ENCODE measurements at places on chromosomes 12 and 14.

- DNase-seq = no peak
These were observed 772.5 kb upstream of the ALG10B start for GRCh38 chr12:37543966-37544668.

DNA sequence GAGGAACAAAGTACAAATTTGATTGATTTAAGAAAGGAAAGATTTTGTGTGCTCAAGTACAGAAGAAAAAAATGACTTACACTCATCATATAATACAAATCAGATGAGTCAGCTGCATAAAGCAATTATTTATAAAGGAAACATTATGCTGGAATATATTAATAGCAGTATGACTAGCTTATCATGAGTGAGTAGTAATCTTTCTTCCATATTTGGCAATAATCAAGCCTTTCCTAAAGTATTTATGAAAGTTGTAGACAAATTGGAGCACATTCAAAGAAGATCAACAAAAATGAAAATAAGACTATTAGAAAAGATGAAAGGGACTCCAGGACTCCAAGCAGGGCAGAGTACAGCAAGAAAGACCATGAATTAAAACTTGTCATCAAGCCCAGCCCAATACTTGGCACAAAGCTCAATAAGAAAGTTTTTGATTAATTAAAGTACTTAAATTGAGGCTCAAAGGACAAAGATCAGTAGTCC lies 32.8 kb downstream of the CCER1 start:
- no peak for DNase-seq

- no peak for DNase-seq
These were observed 147.1 kb upstream of the PLEKHA5 start for GRCh38 chr12:18982226-18982949.

DNA sequence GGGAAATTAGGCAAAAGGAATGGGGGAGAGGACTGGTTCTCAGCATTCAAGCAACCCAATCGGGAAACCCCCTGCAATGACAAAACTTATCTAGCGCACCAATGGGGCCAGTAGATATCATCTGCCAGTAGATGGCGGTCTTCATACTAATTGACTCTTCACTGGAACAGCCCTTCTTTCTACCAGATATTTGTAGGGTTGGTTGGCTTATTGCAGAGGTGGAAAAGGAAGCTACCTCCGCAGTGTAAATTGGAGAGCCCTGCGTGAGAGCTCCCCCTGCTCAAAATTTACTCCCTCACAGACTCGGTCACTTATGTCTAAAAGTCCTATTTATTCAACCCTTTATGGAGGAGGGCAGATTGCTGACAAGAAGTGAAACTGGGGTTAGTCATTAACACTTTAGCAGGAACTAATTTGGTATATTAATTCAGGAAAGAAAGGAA lies 166.1 kb upstream of the CCND2 start:
- DNase-seq = peak; percentile 67

DNA sequence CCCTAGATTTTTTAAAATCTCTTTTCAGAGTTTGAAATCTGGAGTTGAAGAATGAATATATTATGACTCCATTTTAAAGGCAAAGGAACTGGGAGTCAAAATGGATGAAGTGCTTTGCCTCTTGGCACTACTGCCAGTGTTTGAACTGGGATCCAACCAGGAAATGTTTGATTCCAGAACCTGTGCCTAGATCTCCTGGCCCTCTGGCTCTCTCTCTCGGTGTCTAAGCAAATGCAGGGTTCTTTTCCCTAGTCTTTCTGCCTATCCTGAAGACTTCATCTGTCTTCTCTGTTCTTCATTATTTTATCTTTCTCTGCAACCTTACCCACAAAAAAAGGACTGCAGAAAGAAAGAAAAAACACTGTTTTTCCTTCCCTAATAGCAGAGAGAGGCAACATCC lies 17.0 kb downstream of the BTG1 start:
- no peak for DNase-seq

GRCh38 chr12:31524791-31525495 lies 66.0 kb downstream of the DENND5B start:
- no peak for DNase-seq

DNA sequence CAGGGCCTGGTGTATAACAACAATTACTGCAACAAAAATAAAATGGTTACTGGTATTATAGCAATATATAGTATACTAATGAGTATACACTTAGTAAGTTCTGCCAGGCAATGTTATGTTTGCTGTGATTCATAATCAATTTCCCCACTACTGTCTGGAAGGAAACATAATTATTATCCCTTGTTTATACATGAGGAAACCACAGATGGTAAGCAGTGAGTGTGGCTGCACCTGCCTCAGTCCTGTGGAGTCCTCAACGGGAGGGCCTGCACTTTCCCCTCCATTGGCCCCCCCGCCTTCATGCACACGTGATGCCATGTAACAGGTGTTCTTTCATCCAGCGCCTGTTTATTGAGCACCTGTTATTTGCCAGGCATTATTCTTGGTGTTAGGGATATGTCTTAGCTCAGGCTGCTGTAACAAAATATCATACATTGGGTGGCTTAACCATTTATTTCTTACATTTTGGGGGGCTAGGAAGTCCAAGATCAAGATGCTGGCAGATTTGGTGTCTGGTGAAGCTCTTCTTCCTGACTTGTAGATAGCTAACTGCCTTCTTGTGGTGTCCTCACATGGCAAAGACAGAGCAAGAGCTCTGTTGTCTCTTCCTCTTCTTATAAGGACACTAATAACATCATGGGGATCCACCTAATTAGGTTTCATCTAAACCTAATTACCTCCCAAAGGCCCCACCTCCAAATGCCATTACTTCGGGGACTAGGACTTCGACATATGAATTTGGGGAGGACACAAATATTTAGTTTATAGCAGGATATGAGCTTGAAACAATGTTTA lies 59.5 kb upstream of the CHGA start:
- DNase-seq = no peak

GRCh38 chr14:89294872-89295271 lies 122.2 kb downstream of the FOXN3 start:
- DNase-seq = no peak

GRCh38 chr14:77221241-77221871 lies 39.8 kb downstream of the TMEM63C start:
- DNase-seq = no peak

DNA sequence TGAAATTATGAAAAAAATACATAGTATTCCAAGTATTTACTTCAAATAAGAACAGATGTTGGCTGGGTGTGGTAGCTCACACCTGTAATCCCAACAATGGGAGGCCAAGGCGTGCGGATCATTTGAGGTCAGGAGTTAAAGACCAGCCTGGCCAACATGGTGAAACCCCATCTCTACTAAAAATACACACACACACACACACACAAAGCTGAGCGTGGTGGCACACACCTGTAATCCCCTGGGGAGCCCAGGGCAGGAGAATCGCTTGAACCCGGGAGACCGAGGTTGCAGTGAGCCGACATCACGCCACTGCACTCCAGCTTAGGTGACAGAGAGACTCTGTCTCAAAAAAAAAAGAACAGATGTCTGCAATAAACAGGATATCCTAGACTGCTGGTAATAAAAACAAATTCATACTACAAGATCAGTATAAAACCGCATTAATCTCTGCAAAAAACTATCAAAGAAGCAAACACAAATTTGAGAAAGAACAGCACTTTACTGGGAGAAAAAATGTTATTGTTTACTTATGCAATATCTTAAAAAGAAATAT lies 23.8 kb downstream of the EEA1 start:
- DNase-seq = no peak

- DNase-seq = no peak
These were observed 80.0 kb upstream of the RGS6 start for GRCh38 chr14:71852181-71852580.

- DNase-seq = no peak
These were observed 13.1 kb upstream of the CARMIL3 start for GRCh38 chr14:24038686-24039085.

GRCh38 chr12:2117541-2117940 lies 64.8 kb downstream of the CACNA1C start:
- no peak for DNase-seq

DNA sequence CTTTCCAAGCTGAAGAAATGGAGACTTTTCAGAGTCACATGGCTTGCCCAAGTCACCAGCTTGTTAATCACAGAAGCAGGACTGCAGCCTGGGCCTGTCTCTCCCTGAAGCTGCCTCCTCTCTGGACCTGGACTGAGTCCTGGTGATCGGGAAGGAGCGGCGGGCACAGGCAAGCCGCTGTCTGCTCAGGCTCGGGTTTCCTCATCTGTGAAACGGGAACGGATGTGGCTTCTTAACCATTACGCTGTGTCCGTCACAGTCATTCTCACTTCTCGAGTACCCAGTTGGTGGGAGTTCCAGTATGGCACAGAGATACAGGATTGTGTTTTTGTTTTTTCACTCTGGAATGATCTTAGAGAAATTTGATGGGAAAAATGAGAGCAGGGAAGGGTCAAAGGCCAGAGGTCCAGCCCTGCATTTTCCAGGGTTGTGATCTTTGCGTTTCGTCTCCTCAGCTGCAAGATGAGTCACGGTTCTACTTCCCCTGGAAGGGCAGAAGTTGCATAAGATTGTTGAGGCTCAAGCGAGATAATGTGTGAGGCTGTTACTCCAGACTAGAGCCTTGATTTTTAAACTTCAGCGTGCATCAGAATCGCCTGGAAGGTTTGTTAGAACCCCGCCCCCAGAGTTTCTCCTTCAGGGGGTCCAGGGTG lies 7.6 kb upstream of the LRTM2 start:
- DNase-seq = no peak

DNA sequence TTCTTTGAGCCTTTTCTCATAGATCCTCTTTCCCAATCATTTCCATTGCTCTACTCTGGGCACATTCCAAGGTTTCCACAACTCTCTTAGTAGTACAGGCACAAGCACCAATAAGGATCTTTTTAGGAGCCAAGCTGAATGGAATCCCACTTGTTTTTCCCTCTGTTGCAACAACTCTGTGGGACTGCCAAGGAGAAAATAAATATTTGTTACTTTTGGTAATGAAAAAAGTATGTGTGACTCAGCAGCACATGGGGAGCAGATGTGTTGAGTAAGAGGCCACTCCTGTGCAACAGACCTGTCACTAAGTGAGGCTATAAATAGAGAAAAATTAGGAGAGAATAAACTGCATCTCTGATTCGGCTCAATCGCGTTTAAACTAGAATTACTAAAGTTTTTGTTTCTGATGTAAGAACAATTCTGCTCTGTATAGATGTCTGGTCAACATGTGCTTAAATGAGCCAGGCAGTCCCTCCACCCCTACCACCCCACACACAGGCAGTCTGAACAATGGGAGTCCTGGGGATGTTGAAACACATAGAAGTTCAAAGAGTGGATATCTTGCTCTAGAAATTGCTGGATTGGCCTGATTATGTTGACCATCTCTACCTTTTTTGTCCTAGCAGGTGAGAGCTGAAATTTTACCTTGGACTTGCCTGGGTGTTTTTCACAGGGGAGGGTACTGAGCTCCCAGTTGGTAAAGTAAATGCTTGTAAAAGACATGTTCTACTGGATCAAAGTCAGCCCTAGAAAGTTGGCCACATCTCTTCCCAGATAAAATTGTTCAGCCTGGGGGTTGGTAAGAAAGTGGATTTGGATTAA lies 244.3 kb upstream of the NOVA1 start:
- peak; percentile 39 for DNase-seq

- peak; percentile 54 for DNase-seq
These were observed 232.2 kb downstream of the EMP1 start for GRCh38 chr12:13428538-13429265.

DNA sequence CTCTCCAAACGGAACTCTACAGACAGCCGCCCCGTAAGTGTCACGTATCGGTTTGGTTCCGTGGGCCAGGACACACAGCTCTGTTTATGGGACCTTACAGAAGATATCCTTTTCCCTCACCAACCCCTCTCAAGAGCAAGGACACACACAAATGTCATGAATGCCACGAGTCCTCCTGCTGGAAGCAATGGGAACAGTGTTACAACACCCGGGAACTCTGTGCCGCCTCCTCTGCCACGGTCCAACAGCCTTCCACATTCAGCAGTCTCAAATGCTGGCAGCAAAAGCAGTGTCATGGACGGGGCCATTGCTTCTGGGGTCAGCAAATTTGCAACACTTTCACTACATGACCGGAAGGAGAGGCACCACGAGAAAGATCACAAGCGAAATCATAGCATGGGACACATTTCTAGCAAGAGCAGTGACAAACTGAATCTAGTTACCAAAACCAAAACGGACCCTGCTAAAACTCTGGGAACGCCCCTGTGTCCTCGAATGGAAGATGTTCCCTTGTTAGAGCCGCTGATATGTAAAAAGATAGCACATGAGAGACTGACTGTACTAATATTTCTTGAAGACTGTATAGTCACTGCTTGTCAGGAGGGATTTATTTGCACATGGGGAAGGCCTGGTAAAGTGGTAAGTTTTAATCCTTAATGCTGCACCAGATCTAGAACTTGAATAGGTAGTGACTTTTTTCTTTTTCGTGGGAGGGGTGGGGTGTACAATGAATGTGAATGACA lies 69.7 kb downstream of the WDR20 start:
- DNase-seq = no peak

GRCh38 chr14:97065305-97066067 lies 268.3 kb downstream of the VRK1 start:
- no peak for DNase-seq

DNA sequence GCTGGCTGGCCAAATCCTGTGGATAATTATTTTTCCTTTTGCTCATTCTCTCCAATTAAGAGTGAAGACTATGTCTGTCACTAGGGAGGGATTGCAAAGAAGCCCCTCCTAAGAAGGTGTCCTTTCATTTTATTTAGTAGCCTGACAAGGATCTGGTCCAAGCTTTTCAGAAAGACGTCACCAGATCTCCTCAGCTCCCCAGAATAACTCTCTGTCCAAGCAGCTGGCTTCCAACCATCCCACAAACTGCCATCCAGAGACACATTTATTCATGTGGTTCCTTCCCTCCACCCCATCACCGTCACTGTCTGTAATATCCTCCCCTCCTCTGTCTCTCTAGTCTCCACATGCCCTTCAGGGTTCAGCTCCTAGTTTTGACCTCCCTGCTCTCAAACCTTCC lies 69.9 kb downstream of the PPM1H start:
- peak; percentile 56 for DNase-seq

Measured in femur (tissue), 1 donor.